ENCODE measurements at places on chromosomes 3 and 15. TPM values are rescaled to one million over a fixed set of nuclear protein-coding genes. Genes with fewer than 3 reads are reported as not detected.

The HRG gene
- not detected for polyA plus RNA-seq

The TMEM212 gene
- not detected for polyA plus RNA-seq

The MITF gene
- not detected for polyA plus RNA-seq

DNA sequence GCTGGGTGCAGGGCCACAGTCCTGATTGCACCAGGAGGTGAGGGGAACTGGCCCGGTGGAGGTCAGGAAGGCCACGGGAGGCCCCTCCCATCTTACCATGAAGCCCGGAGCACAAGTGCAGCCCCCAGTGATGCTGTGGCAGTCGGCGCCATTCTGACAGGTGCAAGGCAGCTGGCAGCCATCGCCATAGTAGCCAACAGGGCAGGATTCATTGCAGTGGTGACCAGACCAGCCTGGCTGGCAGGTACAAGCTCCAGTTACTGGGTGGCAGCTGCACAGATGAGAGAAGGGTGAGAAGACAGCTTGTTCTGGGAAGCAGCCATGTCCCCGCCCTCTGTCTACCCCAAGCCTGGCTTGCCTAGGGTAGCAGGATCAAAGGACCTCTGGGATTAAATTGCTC is 88.2 kb downstream of the RAB11A start:
- no peak for DNase-seq

GRCh38 chr15:43253431-43254403 is 13.0 kb downstream of the TGM5 start:
- DNase-seq = no peak

The PRTG gene
- polyA plus RNA-seq = not detected

The CCK gene
- not detected for polyA plus RNA-seq

The KLHL24 gene
- 42.4 TPM for polyA plus RNA-seq

DNA sequence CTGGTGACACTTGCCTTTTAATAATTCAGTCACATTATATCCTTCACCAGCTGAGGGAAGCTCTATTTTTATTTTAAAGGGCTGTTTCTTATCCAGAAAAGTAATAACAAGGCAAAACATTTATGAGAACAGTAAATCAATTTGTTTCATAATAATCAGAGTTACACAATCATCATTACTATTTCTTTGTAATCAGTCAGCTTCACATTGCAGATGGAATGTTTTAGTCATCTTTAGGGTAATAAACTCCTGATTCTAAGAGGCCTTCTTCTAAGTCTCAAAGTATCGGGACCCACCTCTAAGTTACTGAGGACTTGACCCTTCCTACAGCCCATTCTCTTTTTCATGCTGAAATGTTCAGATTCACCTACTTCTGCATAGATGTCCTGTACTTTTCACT is 298.3 kb upstream of the TGFBR2 start:
- no peak for DNase-seq

DNA sequence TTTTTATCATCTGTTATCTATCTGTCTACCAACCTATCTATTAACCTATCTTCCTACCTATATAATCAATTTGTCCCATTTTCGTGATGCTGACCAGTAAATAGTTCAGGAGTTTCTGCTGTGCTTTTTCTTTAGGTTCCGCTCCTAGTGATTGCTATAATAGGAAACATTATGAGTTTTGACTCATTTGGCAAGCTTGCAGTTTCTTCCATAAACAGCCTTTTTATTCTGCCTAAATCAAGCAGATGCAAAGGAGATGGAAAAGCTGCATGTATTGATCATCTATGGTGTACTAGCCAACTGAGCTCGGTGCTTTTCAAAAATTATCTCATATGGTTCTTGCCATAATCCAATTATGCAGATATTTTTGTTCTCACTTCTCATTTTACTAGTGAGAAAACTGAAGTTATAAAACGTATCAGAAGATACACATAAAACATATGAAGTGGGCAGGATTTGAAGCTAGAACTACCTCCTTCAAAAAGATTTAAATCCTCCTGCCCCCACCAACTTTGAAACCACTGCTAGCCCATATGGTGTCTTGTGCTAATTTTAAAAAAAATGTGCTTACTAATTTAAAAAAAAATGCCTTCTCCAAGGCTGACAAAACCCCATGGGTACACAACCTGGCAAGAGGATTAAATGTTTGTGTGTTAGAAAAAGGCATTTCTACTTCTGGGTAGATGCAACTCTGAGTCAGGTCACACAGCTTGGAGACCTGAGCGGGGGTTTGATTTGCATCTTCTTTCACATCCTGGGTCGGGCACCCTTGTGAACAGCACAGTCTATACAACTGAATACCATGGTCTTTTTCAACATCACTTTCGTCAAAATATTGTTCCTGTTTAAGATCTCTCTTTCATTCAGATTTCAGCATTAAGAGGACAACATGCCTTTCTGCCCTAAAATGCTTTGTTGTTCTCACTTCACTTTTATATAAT is 267.0 kb downstream of the CHL1 start:
- DNase-seq = no peak

DNA sequence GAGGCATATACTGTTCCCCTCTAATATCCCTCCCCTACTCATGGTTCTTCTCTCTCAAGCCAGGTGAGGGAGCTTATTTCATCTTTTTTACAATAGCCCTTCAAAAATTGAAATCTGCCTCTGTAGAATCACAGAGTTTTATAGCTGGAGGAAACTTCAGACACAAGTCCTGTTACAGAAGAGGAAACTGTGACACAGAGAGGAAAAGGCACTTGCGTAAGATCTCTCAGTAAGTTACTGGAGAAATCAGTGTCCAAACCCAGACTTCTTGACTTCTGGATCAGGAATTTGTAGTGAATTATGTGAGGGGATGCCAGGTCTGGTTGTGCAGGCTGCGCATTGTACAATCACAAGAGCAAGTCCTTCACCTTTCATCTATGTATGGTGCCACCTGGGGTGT is 4.6 kb downstream of the FGD5 start:
- no peak for DNase-seq

The PPP1R14D gene
- polyA plus RNA-seq = not detected

The WDR76 gene
- 7.3 TPM for polyA plus RNA-seq

Measured in naive thymus-derived CD8-positive, alpha-beta T cell (primary cell).